ENCODE measurements at places on chromosomes 5 and 9.

GRCh38 chr5:11261241-11261640 is 500.2 kb upstream of the DAP start:
- H3K4me1 ChIP-seq = no peaks in the 10 kb centered on the region
- no peak overlapping the region for H3K27ac ChIP-seq
- no peak for DNase-seq
- no peaks in the 10 kb centered on the region for H3K27me3 ChIP-seq

GRCh38 chr5:142726188-142726731 is 40.4 kb upstream of the FGF1 start:
- peaks cover 18% of the 10 kb centered on the region for H3K4me1 ChIP-seq
- peak overlapping the region; percentile 65 for H3K27ac ChIP-seq
- DNase-seq = no peak
- peak overlapping the region; percentile 34 for H3K4me3 ChIP-seq
- H3K36me3 ChIP-seq = no peaks in the 10 kb centered on the region
- no peaks in the 10 kb centered on the region for H3K27me3 ChIP-seq

DNA sequence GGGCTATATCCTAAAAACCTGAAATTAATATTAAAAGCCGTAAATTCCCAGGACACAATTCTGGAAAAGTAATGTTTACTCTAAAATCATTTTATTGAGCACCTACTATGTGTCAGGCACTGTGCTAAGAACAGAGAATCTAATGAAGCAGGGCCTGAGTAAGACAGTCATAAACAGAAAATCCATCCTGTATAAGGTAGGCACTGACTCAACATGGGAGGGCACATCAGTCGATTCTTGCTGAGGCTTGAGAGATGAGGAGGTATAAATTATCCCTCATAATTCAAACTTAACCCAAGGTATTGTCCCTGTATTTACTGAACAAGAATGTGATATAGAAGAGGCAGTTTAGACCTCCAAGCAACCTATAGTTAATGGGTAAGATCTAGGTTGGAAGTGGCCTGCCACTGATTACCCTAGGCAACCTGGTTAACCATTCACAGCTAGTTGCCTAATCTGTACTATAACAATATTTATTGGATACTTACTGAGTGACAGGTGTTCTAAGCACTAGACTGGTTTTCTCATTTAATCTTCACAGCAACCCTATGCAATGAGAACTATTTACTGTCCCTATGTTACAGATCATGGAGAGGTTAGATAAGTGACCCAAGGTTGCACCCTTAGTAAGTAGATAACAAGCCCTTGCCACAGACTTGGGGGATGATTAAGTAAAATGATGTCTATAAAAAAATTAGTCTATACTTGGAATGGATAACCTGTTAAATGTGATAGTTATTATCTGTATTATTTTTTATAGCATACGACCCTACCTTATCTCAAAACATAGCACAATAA is 317.7 kb downstream of the PDE4D start:
- no peaks in the 10 kb centered on the region for H3K27me3 ChIP-seq
- peak overlapping the region; percentile 91 for H3K27ac ChIP-seq
- H3K36me3 ChIP-seq = peaks cover 4% of the 10 kb centered on the region

DNA sequence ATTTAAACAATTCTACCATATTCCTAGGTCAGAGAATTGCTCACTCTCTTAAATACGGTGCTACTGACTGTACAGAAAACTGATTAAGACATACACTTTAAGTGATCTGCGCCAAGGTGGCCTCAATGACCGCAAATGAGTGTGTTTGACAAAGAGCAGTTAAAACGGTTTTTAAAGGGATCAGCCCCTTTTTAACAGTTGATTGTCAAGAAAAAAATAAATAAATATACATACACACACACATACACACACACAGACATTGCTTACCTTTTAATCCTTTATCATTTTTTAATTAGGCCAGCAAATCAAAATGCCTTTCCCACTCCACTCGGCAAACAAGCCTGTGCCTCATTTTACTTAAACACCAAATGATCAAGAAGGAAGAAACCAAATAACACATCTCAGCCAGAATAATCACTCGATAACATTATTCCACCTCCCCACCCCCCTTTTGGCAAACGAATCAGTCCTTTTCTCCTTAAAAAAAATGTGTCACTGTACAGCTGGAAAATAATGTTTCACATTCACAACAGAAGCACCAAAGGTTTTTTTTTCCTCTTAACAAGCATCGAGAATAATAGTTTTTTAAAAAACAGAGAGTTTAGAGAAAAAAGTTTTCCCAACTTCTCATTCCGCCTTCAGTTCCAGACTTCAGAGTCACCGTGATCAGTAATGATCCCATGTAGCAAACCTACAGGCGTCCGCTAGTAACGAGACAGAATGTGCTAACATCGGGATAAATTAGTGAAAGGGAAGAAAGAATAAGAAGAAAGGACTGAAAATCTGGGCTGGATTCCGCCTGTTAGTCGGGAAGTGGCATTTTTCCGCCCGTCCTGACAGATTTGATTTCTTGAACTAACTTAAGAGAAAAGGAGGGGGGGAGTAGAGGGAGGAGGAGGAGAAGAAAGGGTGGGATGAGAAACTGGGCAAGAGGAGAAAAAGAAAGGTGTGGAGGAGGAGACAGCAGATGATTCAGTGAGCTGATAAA is at the start of gene ZNF608:
Gene ZNF608 (minus strand): TSS at position 712 of the 988 bp plus-strand sequence. CDS start 1,650 bp downstream, outside the sequence.
- H3K27me3 ChIP-seq = peaks cover 40% of the 10 kb centered on the region

GRCh38 chr9:93196096-93197055 is 12.4 kb downstream of the WNK2 start:
- DNase-seq = no peak
- H3K4me1 ChIP-seq = no peaks in the 10 kb centered on the region
- H3K27me3 ChIP-seq = peaks cover 9% of the 10 kb centered on the region

DNA sequence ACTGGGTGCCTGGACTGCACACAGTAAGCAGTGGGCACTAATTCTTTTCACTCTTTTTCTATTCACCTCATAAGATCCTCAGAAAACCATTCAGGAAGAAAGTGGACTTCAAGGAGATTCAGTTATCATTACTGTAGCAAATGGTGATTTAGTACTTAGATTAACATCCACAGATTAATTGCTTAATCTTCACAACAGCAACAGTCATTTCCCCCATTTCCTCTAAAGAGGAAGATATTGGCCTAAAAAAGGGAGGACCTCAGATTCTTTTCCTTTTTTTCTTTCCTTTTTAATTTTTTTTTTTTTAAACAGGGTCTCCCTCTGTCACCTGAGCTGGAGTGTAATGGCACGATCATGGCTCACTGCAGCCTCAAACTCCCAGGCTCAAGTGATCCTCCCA is 64.4 kb downstream of the AUH start:
- peak overlapping the region; percentile 65 for H3K27ac ChIP-seq
- no peak overlapping the region for H3K4me3 ChIP-seq
- H3K27me3 ChIP-seq = no peaks in the 10 kb centered on the region

DNA sequence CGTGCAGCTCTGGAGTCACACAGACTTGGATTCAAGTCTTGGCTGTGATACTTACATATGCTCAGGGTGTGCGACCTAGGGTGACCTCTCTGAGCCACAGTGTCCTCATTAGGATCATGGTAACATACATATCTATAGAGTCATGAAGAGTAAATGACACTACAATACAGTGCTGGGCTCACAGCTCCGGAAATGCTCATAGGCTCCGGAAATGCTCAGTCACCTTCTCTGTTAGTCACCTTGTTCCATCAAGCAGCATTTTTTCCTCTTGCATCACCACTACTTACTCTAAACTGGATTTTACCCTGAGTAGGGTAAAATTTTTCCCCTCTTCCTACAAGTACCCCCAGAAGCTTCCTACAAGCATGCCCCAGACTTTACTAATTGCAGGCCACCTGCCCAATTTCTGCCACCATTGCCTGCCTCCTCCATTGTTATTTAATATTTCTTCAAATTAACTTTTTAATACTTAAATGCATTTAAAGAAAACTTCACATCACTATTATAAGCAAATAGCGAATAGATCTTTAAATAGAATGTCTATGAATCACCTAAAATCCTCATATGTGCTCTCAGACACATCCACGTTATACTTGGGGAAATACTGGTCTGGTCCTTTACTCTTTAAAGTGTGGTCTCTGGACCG is 147.6 kb upstream of the SPRY4 start:
- H3K27ac ChIP-seq = peak overlapping the region; percentile 63
- peaks cover 5% of the 10 kb centered on the region for H3K4me1 ChIP-seq
- H3K27me3 ChIP-seq = peaks cover 2% of the 10 kb centered on the region
- no peaks in the 10 kb centered on the region for H3K36me3 ChIP-seq
- no peak for DNase-seq

GRCh38 chr5:179307013-179307800 is 38.1 kb downstream of the ADAMTS2 start:
- H3K4me1 ChIP-seq = no peaks in the 10 kb centered on the region
- no peak overlapping the region for H3K4me3 ChIP-seq
- peaks cover 12% of the 10 kb centered on the region for H3K36me3 ChIP-seq
- no peak overlapping the region for H3K27ac ChIP-seq
- peaks cover 6% of the 10 kb centered on the region for H3K27me3 ChIP-seq

DNA sequence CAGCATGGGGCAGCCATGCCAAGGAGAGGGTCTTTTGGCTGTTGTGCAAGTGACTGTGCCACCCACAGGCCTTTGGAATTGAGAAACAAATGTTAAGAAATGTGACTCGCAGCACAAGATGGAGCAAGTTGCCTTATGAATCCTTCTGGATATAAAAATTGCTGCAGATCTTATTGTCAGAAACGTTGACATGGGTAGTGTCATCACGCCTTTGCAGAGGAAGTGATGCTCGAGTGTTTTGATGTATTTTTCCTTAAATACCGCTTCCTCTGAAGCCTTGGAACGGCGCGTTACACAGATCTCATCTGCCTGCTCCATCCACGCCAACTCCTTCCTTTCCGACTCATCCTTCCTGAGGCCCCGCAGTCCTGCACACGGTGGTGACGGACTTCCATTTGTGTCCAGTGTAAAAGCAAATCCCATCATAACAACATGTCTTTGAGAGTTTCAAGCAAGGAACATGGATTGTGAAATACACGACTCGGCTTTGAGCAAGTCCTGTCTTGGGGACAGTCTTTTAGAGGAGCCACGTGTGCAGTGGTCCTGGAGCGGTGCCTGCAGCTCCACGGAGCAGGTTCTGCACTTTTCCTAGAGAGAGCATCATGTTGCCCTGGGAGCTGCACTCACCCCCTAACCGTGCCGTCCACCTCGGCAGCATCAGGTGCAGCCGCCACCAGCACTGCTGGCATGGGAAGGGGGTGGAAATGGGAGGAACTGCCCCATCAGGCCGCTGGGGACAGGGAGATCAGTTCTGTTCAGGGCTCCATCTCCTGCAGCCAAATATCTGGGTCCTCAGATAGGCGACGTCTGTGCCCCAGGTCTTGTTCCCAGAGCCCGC is 15.1 kb downstream of the ROPN1L start:
- H3K27ac ChIP-seq = no peak overlapping the region
- no peak overlapping the region for H3K4me3 ChIP-seq
- no peak for DNase-seq
- H3K4me1 ChIP-seq = peaks cover 6% of the 10 kb centered on the region

DNA sequence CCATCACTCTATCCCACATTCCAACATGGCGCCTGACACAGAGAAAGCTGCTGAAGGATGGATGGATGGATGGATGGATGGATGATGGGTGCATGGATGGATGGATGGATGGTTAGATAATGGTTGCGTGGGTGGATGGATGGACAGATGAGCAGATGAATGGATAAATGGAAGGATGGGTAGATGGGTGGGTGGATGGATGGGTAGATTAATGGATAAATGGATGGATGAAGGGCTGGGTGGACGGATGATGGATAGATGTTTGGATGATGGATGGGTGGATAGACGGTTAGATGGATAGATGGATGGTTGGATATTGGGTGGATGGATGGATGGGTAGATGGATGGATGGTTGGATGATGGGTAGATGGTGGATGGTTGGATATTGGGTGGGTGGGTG is 4.5 kb downstream of the LCN12 start:
- no peaks in the 10 kb centered on the region for H3K36me3 ChIP-seq
- DNase-seq = no peak
- H3K27me3 ChIP-seq = no peaks in the 10 kb centered on the region
- H3K27ac ChIP-seq = no peak overlapping the region

- H3K4me3 ChIP-seq = no peak overlapping the region
- H3K27ac ChIP-seq = no peak overlapping the region
- H3K27me3 ChIP-seq = peaks cover 30% of the 10 kb centered on the region
- DNase-seq = no peak
- H3K4me1 ChIP-seq = no peaks in the 10 kb centered on the region
Measured at GRCh38 chr9:89853161-89853560, 248.3 kb downstream of the GADD45G start.

- no peak overlapping the region for H3K27ac ChIP-seq
- H3K4me3 ChIP-seq = no peak overlapping the region
- no peaks in the 10 kb centered on the region for H3K36me3 ChIP-seq
- H3K27me3 ChIP-seq = peaks cover 19% of the 10 kb centered on the region
- H3K4me1 ChIP-seq = no peaks in the 10 kb centered on the region
- DNase-seq = no peak
Measured at GRCh38 chr5:38888041-38888440, 42.2 kb downstream of the OSMR start.

DNA sequence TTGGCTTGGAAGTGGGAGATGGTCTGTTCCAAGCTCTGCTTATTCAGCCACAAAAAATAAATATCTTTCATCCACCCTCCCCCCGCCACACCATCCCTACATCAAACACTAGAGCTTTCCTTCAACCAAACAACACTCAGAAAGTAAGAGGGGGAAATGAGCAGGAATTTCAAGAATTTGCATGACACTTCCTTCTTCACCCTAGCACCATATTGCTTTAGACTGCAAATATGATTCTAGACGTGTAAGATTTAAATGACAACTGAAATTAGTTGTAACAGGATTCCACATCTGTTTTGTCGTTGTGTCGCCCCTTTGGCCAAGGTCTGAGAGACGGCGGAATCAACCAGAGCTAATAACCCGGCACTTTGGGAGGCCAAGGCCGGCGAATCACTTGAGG is 88.5 kb downstream of the NDFIP1 start:
- peaks cover 7% of the 10 kb centered on the region for H3K27me3 ChIP-seq
- no peak overlapping the region for H3K4me3 ChIP-seq
- H3K36me3 ChIP-seq = no peaks in the 10 kb centered on the region
- no peaks in the 10 kb centered on the region for H3K4me1 ChIP-seq
- no peak for DNase-seq

- H3K27ac ChIP-seq = no peak overlapping the region
- H3K27me3 ChIP-seq = no peaks in the 10 kb centered on the region
- peaks cover 19% of the 10 kb centered on the region for H3K4me1 ChIP-seq
- no peak for DNase-seq
- H3K36me3 ChIP-seq = no peaks in the 10 kb centered on the region
Measured at GRCh38 chr9:125604196-125604595, 102.8 kb downstream of the MAPKAP1 start.
